ENCODE measurements at places on chromosomes 7 and 10.

DNA sequence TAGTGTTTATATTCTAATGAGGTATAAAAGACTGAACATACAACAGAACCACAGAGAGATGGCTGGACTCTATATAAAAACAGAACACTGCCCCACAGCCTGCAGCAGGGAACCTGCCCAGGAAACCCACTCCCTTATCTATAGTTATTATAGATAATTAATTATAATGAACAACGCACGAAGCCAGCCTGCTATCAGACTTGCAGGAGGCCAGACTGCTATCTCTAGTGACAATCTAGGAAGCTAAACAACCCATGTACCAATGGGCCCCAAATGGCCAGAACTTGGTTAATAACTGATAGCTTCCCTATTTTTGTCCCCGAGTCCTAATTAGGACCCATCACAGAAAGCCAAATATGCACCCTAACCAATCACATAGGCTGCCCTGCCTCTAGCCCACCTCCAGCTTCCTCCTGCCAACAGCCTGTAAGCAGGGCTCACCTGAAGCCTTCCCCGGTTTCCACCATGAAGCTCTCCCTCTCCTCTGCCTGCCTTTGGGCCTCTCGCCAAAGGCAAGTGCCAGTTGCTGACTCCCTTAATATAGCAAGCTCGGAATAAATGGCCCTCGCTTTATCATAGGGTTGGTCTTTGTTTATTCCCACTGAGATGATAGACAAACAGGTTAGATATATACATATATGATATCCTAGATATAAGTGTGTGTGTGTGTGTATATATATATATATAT, 74.5 kb downstream of the SYPL1 start:
- DNase-seq: no peak

DNA sequence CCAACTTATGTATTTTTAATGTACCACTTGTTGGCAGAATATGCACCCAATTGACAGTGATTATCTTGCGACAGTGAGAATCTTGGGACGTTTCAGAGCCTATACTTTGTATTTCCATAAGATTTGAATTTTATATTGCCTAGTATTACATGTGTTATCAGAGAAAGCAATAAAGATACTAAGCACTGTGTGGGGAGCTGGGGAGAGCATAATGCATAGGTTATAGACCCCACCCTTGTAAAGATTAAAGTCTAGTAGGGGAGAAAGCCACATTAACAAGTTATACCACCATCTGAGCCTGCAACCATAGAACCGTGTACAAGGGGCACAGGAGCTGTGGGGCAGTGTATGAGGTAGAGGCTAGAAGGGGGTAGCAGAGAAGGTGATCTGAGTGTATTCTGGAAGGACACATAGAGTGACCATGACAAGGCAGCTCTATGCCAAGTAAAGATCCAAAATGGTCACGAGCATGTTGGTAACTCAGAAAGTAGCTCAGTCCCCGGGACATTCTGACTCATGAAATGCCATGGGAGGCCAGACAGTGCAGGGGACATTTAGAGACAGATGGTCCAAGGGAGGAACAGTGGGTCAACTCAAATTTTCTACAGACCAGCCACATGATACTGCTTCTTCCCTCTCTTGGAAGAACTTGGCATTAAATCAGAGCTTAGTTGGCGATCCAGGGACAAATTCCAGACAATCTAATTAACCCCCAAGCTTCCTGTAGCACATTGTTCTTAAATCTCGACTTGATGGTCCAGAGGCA, 84.5 kb downstream of the ADRA2A start:
- no peak for DNase-seq

- DNase-seq: no peak
Observed at GRCh38 chr10:114356126-114356525, 48.2 kb downstream of the AFAP1L2 start.

DNA sequence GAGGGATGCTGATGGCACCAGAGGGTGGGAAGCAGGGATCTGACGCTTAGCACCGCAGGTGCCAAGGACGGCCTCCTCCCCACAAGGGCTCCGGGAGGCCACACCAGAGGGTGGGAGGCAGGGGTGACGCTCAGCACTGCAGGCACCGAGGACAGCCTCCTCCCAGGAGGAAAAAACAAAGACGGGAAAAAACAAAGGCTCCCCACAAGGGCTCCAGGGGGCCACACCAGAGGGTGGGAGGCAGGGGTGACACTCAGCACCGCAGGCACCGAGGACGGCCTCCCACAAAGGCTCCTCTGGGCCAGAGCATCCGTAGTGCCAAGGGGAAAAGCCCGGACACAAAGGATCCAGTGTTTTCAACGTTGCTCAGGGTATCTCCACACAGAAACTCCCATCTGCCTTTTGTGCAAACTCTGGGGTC, 25.6 kb downstream of the DIP2C start:
- peak; percentile 95 for DNase-seq

GRCh38 chr10:120262857-120263547, 194.0 kb upstream of the PLPP4 start:
- DNase-seq: no peak

DNA sequence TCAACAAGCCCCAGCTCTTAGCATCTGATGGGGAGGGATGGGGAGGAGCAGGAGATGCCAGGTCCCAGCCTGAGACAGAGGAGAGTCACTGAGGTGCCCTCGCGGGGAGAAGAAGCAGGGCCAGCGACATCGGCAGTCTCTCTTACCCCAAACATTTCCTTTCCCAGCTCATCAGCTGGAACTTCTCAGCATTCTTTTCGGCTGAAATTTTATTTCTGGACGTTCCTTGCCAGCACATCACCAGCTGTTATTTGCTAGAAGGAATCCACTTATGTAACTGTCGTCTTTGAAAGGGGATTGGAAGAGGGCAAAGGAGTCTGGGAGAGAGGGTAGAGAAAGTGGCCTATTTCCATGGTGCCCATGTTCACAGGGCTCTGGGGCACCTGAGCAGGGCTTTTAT, 101.0 kb upstream of the SHH start:
- no peak for DNase-seq
